ENCODE measurements at places on chromosomes 3 and 15.

- DNase-seq, result peak; percentile 43
Observed at GRCh38 chr3:127456471-127457093, 134.0 kb downstream of the TPRA1 start.

DNA sequence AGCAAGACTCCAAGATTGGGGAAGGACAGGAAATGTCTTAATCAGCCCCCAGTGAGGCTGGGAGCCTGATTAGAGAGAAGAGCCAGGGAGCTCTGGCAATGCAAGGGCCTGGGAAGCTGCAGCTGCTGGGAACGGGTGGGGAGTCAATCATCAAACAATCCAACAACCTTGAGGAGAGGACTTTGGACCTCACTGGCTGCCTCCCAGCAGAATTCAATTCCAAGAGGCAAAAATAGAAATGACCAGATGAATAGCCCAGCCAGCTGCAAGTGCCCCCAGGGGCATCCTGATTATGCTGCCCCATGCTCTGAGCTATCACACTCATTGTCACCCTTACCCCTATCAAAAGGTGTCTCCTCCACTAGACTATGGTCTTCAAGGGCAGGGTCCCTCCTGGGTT lies 6.1 kb upstream of the HOMER2 start:
- DNase-seq, result no peak

- no peak for DNase-seq
Observed at GRCh38 chr3:196868297-196868661, 559 bp downstream of the SENP5 start.

- DNase-seq, result no peak
Observed at GRCh38 chr15:91118817-91119590, 18.9 kb downstream of the SV2B start.

DNA sequence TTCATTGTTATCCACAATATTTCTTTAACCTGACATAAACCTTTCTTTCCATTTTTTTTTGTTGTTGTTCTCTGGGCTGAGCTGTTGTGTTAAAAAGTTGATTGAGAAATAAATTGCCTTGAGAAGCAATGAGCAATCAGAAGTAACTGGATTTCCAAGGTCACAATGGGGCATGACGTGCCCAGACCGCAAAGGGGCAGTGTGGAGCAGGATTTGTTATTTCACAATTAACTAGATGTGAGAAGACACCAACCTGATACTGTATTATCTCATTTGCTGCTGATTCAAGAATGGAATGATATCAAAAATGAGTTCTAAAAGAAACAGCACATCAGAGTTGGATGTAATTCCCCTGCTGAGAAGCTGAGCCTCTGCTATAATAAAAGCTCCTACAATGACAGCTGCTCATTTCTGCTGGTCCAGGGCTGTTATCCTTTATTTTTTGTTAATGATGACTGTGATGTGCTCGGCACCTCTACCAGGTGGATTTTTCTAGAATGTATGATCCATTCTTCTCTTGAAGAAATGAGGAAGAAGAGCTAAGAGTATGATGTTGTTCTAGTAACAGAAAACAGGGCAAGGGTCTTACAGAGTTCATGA lies 28.1 kb downstream of the CPNE4 start:
- no peak for DNase-seq

GRCh38 chr3:76293856-76294255 lies 508.5 kb upstream of the ZNF717 start:
- DNase-seq, result no peak

DNA sequence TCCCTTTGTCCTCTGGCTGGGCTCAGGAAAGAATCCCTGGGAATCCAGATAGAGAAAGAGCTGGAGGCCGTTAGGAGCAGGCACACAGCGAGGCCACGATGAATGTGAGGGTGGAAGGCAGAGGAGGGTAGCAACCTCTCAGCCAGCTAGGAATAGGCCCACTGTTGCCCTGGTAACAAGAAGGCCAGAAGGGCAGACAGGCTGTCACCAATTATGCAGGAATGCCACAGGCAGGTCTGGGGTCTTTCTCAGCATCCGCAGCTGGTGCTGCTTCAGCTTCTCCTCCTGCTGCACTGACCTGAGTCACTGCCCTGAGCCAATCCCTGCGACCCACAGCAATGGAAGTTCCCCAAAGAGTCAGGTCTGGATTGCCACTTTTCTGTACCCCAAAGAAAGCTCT lies 62.8 kb upstream of the C3orf80 start:
- DNase-seq, result no peak

DNA sequence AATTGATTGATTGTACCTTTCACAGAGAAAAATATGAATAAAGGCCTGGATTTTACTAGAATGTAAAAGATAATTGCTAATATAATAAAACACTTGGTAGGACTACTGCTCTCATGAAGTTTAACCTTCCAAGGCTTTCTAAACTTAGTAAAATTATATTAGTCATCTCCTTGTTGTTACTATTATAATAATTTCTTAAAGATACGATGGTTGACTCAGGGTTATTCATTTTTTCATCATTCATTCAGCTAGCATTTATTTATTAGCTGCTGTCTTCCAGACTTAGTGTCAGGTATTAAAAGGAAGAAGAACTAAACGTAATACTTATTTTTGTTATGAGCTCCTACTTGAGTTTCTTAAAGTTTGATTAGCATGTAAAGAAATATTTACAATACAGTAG lies 771.6 kb upstream of the NR2F2 start:
- no peak for DNase-seq

GRCh38 chr15:62782071-62782841 lies 260.3 kb upstream of the TPM1 start:
- no peak for DNase-seq

- no peak for DNase-seq
Observed at GRCh38 chr3:25781758-25782594, 1.3 kb downstream of the NGLY1 start.

- DNase-seq, result no peak
Observed at GRCh38 chr3:42247576-42248027, 18.4 kb downstream of the CCK start.

DNA sequence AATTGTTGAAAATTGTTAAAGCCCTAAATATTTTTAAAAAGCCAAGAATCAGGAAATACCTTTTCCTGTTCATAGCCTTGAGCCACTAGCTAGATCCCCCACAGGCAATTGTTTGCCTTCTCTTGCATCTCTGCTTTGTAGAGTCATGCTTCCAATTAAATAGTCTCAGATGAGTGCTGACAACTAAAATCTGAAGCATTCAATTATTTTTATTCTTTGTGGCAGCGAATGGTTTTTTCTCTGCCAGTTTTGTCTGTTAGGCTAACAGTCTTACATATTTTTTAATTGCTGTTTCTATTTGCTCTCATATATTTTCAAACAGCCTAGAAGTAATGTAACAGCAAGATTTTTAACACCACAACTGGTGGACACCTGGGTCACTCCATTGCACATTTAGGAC lies 277.1 kb upstream of the GBE1 start:
- DNase-seq, result no peak
